Bronchial epithelial cell (primary cell): ENCODE measurements at places on chromosomes 13 and 19.

GRCh38 chr19:4059891-4060620 lies 6.6 kb downstream of the ZBTB7A start:
- DNase-seq, result peak; percentile 62

- DNase-seq, result no peak
These were observed 4.9 kb upstream of the RGCC start for GRCh38 chr13:41452462-41452861.

GRCh38 chr19:35650581-35650980 lies 2.5 kb downstream of the COX6B1 start:
- no peak for DNase-seq

GRCh38 chr13:96082640-96083039 lies 7.3 kb upstream of the HS6ST3 start:
- DNase-seq, result peak; percentile 82

DNA sequence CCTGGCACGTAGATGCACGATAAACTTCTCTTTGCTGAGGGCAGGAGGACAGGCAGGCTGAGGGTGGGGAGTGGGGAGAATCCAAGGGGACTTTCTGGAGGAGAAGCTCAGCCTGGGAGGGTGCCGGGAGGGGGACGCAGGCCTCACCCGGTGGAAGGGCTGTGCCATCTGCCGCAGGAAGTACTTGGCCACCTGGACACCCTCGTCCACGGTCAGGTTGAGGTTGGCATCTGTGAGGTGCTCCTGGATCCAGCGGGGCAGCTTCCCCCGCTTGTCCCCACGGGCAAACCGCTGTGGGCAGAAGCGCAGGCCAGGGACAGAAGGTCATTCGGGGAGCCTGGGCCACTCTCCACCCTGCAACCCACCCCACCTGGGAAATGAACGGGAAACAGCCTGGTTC lies 11.5 kb downstream of the KLC3 start:
- no peak for DNase-seq

DNA sequence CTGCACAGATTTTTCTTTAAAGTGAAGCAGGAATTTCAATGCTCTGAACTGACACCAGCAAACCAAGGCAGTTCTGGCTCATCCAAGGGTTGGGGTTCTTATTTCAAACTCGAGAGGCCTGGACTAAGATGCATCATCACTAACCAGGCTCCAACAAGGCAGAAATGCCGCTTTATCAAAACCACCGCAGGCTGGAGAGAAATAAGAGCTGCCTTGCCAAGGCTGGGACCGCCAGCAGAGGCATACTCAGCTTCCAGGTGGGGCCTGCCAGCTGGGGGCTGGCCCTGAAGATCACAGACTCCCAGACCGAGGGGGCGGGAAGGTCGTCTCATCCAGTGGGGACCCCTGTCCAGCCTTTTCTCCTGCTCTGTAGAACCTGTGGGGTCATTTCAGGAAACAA lies 37.4 kb upstream of the GAS6 start:
- DNase-seq, result no peak

- DNase-seq, result peak; percentile 18
These were observed 492.4 kb downstream of the SUCLA2 start for GRCh38 chr13:47508527-47509228.

DNA sequence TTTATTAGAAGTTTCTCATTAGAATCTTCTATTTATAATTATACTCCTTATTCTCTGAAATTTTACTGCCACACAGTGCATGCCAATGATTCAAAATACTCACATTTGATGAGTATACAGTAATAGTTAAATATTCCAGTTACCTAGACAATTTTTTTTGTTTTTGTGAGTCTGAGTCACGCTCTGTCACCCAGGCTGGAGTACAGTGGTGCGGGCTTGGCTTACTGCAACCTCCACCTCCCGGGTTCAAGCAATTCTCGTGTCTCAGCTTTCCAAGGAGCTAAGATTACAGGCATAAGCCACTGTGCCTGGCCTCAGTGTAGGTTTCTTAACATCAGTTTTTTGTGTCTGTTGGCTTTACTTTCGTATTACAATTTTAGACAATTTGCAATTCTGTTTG lies 87.1 kb downstream of the ZNF486 start:
- no peak for DNase-seq

DNA sequence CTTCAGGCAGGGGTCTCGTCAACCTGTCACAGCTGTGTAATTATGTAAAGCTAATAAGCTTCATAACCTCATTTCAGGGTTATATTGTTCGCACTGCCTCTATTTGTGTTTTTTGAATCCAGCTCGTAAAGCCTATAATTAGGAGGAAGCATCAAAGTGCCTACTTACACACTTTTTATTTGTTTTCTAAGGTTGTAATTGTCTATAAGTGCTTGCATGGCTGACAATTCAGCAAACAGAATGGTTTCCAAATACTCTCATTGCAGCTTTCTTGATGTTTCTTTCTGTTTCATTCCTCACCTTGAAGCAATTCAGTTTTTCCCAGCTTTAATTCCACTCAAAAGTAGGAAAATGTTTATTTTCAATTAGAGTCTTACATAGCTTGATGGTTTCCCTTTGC lies 336.3 kb downstream of the HS6ST3 start:
- DNase-seq, result no peak

DNA sequence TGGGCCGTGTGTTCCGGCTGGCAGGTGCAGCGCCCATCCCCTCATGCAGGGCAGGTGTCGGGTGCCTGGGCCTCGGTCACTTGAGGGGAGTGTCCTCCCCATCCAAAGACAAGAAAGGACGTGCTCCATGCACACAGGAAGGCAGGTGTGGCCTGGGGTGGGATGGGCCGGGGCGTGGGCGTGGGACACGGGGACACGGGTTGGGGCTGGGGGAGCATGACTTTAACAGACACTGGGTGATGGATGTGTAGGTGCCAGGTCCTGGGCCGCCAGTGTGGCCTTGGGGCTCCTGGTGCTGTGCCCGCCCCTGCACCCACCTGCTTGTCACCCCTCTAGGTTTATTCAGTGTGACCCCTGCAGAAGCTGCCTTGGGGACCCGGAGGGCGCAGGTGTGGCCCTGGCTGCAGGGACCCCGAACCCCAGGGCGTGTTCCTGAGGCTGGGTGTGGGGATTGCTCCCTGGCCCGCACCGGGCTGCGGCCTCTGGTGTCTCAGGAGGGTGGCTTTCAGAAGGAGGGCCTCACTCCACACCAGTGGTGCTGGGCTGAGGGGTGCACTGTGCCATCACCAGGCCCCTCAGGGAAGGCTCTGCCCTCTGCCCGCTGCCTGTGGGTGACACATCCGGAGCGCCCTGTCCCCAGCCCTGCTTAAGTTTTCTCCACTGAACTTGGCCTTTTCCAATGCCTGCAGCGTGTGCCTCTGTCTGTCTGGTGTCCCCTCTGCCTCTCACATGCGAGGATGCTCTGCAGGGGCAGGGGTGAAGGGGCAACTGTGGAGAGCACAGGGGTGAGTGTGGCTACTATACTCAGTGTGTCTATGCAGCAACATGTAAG lies 5.2 kb downstream of the TMEM255B start:
- no peak for DNase-seq

GRCh38 chr13:29845440-29846056 lies 4.9 kb downstream of the UBL3 start:
- no peak for DNase-seq

- no peak for DNase-seq
These were observed 76.6 kb downstream of the ZNF486 start for GRCh38 chr19:20243629-20244028.

- DNase-seq, result peak; percentile 40
These were observed 35.7 kb downstream of the DZIP1 start for GRCh38 chr13:95608640-95609323.

DNA sequence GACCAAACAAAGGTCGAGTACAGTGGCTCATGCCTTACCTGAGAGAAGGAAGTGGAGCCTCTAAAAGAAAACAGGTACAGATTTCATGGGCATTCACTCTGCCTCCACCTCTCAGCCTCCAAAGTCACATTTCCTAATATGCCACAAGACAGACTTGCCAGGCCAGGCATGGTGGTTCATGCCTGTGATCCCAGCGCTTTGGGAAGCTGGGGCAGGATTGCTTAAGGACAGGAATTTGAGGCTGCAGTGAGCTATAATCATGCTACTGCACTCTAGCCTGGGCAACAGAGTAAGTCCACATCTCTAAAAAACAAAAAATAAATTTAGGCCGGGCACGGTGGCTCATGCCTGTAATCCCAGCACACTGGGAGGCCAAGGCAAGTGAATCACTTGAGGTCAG lies 10.9 kb upstream of the DNMT1 start:
- DNase-seq, result no peak

- DNase-seq, result no peak
These were observed 72.7 kb downstream of the SIAH3 start for GRCh38 chr13:45778882-45779281.

GRCh38 chr19:45999653-46000121 lies 4.4 kb downstream of the CCDC61 start:
- DNase-seq, result peak; percentile 29

GRCh38 chr13:106140476-106140875 lies 395.0 kb downstream of the EFNB2 start:
- DNase-seq, result no peak

DNA sequence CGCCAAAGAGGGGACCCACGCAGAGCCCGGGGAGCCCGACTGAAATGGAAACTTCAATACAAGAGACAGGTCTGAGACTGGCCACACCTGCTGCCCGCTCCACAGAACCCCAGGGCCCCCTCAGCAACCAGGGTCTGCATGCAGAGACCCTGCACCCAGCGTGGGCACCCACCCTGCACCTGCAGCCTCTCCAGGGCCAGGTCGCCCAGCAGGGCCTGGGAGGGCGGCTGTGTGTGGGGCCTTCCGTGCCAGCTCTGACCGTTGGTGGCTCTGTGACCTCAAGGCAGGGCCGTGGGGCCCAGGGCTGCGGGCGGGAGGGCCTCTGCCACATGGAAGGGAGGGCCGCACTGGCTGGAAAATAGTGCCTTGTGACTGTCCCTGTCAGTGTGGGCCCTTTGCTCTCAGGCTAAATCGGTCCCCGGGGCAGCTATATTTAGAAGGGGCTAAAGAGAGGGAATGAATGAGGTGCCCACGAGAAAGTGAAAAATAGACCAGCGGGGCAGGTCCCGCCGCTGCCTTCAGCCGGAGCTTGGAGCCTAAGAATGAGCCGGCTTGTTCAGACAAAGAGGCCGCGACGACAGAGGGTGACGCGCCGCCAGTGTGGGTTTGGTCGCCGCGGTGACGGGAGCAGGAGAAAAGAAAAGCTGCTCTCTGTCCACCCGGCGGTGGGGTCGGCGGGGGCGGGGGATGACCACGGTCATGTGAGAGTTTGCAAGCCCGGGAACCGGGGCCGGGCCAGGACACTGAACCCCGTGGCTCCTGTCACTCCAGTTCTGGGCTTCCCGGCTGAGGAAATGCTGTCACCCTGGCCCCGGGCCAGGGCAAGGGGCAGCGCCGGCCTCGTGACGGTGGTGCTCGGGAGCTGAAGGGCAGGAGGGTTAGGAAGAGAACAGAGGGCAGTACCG lies 70.5 kb downstream of the GADD45B start:
- DNase-seq, result no peak

- no peak for DNase-seq
These were observed 3.8 kb upstream of the ATP1A3 start for GRCh38 chr19:41997851-41998229.

DNA sequence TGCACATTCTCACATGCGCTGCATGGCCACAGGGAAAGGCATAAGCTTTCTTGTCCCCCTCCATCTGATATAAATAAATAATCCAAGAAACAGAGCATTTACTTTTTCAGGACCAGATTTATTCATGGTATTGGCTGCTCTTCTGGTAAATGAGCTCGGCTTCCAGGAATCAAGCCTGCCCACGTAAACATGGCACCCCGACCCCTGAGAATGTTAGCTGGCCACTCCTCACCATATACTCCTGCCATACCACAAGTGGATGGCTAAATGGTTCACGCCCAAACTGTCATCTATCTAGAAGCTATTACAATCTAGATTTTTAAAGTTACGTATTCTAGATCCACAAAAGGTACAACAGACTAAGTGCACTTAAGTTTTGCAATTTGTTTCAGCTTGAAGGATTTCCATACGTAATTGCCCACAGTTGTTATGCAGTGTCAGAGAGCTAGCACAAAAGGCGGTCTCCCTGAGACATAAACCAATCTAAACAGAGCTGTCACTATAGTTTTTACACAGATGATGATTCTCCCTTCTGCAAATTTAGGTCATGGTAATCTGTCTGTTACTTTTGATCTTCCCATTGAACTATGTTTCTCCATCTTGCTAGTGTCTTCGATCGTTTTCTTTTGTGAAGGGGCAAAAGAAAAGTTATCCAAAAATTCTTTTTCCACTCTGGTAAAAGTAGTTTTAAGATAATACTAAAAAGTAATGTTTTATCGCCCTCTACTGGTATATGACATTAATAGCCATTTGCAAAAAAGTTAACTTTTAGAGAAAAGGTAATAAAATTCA lies 16.2 kb upstream of the FOXO1 start:
- DNase-seq, result peak; percentile 49
